Endodermal cell (in vitro differentiated cells): ENCODE measurements at places on chromosomes 11 and 22.
A peak's percentile ranks its signal among the peaks of the same experiment; 100 is the strongest.

GRCh38 chr11:114242032-114242431 lies 54.2 kb upstream of the NNMT start:
- no peak for DNase-seq

GRCh38 chr11:64265176-64266160 lies 14.1 kb downstream of the PLCB3 start:
- DNase-seq, result no peak

- no peak for DNase-seq
Measured at GRCh38 chr11:33867561-33867960, 24.3 kb downstream of the LMO2 start.

DNA sequence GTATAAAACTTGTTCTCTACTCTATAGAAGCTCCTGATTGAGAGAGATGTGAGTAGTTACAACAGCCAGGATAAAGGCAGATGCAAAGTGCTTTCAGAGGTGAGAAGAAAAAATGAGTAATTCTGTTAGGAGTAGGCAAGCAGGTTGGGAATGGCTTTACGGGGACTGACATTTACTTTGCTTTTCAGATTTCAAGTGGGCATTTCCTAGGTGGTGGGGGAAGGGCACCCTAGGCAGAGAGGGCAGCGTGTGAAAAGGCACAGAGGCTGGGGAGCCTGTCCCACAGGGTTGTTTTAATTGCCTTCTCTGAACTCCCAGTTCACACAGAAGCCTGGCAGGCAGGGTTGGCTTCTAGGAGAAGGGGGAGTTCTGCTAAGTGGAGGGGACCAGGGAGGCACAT lies 106.5 kb downstream of the NAV2 start:
- DNase-seq, result no peak

DNA sequence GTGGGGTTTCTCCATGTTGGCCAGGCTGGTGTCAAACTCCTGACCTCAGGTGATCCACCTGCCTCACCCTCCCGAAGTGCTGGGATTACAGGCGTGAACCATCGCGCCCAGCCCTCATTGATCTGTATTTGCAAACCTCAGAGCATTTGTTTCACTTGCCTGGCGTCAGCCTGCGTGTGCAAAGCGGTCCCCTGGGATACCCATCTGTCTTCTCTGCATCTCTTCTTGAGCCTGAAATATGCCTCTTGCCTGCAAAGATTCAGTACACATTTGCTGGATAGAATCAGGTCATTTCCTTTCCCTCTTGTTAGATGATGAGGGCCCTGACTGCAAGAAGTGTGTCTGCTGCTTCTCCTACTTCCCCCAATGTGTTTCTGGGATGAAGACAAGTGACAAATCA lies 1291.0 kb downstream of the TBC1D22A start:
- peak; percentile 9 for DNase-seq
